NCI-H2081 treated with DMSO at 0.1 percent for 48 hours (cell line): ENCODE measurements at places on chromosomes 2 and 18.

DNA sequence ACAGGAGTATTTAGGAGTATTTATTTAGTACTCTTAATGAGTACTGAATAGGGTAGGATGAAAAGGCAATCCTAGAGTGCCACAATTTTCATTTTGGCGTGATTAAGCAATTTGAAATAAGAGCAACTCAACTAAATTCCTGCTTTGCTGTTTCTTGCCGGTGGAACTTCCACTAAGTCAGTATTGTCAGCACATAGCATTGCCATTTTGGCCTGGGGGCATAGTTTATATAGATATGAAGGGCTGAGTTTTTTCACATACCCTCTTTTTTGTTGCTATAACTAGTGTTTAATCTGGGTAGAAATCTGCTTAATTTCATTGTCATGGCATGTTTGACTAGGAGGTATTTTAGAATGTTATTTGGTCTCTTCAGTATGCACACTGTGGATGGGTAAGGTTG is 1.9 kb downstream of the GTF2A1L start:
- DNase-seq = no peak

DNA sequence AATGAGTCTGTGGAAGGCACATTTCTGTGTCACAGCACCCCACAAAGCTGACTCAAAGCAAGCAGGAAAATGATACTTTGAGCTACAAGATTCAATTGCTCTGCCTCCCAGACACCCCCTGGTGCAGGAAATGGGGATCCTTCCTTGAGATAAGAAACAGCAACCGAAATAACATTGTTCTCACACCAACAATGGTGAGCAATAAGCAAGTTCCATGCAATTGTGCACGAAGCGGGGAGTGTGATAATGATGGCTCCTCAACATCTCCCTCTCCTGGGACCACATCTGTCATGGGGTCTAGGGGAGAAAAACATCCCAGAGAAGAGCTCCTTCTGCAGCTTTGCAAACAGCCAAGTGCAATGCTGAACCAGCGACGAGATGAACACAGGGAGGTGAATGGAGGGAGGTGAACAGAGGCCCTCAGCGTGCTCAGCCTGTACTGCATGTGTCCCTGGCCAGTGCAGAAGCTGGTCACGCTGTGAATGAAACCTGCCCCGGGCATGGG is 67.7 kb downstream of the PDCL3 start:
- DNase-seq = no peak

DNA sequence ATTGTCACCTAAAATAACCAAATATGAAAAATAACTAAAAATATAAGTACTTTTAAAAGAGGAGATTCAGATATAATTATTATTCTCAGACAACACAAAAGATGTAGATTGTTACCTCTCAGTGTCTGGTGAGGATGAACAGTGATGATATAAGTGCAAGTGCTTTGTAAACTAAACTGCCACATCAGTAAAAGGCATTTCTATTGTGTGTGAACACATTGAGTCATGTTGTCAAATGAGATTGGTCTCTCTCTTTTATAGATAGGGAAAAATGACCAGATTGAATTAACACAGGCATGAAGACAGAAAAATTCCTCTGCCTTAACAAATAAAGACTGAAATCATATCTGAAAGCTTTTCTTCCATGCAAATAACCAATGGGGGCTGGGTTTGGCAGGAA is 182.4 kb upstream of the TMEFF2 start:
- no peak for DNase-seq

DNA sequence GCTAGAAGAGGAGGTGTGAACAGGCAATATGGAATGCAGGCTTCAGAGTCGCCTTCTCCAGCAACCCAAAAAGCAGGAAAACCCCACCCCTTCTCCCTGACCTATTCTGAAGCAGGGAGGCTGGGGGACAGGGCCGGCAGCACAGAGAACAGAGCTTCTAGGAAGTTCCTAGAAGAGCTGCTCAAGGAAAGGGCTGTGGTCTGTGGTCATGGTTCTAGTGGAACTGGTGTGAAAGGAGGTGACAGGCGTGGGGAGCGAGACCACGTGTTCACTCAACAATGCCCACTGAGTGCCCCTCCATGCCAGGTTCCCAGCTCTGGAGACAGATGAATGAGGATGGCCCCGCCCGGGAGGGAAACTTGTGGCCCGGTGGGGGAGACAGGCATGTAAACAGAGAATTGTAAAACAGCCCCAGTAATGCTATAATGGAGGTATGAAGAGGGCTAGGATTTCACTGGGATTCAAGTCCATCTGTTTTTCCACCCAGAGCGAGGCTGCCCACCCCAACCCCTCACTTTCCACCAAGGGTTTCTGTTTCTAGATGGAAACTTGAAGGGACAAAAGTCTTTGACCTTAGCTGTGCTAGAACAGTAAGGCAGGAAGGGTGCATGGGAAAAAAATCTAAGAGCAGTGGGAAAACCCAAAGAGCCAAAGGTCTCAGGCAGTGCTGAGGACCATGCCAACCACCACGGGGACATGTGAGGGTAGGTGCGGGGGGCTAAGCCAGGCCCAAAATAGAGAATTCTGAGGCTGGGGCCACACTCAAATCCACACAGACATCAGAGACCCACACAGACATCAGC is 71.8 kb downstream of the TNS1 start:
- DNase-seq = no peak

GRCh38 chr2:131036269-131036668 is 57.0 kb downstream of the FAM168B start:
- DNase-seq = no peak

DNA sequence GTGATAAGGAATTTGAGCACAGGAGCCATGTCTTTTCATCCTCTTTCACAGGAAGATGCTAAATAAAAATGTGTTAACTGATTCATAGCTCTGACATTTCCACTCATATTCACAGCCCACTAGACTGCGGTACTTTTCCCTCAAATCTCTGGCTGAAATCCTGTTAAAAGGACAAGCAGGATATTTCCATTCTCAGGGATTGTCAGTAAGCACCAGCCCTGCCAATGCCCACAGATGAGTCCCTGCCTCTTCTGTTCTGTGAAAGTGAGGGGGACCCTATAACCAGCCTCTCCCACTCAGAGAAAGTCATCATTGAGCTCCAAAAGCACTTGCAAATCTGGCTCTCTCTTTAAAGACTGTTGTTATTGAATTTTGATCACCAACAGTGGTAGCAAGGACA is 440.5 kb downstream of the SETBP1 start:
- no peak for DNase-seq
